ENCODE measurements at places on chromosomes 11 and 22.

DNA sequence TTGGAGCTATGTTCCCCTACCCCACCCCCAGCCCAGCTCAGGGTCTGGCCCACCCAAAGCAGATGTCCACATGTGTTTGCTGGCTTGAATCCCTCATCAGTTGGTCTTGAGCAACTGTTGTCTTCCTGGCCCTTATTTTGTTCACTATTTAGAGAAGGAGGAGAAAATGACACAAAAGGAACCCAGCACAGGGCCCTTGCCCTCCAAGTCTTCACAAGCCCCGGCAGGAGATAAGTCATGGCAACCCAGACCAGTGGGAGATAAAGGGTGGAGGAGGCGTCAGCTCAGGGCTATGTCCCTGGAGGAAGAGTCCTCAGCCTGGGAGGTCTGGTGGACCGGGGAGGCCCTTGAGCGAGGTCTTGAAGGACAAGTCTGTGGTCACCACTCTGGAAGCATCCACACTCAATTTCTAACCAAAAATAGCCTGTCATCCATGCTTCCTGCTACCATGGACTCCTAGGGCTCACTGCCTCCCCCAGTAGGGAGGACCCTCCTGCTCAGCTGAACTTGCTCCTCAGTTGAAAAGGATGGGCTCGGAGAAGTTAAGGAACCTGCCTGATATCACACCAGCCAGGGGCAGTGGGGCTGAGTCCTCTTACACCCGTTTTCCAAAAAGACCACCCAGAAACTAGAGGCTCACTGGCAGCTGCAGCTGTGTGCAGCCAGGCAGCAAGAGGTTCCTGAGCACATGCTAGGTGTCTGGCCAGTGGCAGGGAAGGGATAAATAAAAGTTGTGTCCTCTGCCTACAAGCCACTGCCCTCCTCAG lies 1.8 kb upstream of the RAB3IL1 start:
- no peak for DNase-seq

- DNase-seq: no peak
Measured at GRCh38 chr22:24330636-24331035, 60.0 kb downstream of the SPECC1L start.

DNA sequence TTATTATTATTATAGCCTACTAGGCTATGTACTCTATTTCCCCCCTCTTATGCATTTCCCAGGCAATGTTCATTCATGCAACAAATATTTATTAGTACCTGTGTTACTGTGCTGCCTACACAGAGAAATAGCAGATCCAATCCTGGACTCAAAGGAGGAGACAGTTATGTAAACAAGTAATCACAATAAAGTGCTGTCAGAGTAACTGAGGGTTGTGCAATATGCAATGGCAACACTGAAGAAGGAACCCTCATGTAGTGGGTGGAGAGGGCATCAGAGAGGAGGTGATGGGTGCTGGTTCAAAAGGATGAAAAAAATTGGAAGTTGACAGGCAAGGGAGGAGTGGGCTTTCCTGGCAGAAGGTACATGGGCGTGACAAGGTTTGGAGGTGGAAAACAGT lies 886 bp upstream of the P4HA3 start:
- DNase-seq: no peak

- DNase-seq: no peak
Measured at GRCh38 chr22:22720724-22721261, 76.4 kb downstream of the GGTLC2 start.

- no peak for DNase-seq
Measured at GRCh38 chr22:32842486-32842885, 41.0 kb downstream of the TIMP3 start.

DNA sequence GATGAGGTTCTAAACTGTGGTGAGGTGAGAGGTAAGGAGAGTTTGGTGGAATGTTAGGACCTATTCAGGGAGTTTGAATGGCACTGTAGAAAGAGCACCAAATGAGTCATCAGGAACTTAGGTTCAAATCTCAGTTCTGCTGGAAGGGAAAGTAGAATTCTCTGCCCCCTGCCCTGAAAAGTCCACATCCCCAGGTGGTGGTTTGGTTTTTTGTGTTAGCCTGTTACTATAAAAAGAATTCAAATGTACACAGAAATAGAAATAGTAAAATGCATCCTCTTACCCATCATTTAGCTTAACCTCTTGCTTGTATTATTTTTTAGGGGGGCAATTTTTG lies 20.2 kb downstream of the PPFIBP2 start:
- no peak for DNase-seq

DNA sequence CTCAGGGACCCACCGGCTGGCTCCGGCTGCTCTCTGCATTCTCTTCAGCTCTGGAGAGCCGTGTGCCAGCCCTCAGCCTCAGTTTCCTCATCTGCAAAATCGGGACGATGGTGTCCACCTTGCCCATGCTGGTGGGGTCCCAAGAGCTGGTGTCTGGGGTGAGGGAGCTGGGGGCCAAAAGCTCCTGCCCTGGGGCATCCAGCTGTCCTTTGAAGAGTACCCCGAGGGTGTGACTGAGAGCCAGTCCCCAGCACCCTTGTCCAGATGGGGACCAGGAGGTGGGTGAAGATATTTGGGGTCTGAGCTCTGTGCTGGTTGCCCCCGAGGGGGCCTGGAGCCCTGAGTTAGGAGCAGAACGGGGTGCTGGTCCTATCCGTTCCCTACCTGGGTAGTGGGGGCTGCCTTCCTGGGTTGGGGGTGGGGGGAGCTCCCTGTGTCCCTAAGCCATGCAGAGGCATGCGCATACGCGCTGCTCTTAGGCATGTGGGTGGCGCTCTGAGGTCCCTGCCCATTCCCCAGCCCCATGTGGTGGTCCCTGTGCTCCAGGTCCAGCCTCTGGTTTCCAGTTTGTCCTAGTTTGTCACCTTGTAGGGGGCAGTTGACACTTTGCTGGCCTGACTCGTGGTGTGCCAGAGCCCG lies 4.9 kb downstream of the LRP5 start:
- no peak for DNase-seq

DNA sequence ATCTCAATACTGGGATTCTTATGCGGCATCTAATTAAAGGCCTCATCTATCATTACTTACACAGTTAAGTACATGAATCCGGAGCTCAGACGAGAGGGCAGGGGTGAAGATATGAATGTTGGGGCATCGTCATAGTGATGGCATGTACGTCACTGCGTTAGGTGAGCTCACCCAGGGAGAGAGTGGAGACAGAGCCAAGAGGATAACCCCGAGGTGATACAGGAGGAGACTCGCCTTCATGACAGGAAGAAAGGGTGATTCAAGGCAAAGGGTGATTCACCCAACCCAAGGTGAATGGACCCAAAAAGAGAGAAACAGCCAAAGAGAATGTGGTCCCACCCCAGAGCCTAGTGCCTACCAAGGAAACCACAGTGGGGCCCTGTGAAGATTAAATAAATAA lies 132.9 kb upstream of the BLID start:
- no peak for DNase-seq

- DNase-seq: no peak
Measured at GRCh38 chr11:20963596-20963995, 294.2 kb downstream of the NELL1 start.

DNA sequence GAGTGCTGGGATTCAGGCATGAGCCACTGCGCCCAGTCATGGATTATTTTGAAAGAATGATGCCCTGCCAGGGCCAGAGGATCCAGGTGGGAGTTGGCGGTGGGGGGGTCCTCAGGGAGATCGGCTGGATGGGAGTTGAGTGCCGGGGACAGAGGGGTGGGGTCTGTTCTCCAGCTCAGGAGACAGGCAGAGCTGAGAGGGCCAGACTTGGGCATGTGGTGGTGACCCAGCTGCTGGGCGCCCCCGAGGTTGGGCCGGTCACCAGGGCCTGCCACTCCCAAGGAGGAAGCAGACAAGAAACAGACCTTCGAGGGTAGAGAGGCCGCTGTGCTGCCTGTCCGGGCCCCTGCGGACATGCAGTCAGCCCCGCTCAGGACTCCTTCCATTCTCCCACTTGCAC lies 11.8 kb upstream of the PRODH start:
- no peak for DNase-seq

DNA sequence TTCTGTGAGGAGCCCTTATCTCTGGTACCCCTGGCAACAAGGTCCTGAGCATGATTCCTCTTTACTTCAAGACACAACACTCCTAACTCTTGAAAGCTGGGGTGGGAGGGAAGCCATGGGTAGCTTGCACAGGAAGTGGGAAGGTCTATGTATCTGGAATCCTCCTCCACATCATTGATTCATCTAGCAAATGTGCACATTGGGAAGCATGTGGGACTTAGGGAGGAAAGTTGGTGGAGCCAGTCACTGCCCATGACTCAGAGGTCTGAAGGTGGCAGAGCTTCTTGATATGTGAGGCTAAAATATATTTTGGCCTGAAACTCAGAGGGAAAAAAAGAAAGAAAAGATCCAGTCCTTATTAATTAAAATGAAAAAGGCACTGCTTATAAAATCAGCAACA lies 1000.9 kb downstream of the DLG2 start:
- DNase-seq: no peak

DNA sequence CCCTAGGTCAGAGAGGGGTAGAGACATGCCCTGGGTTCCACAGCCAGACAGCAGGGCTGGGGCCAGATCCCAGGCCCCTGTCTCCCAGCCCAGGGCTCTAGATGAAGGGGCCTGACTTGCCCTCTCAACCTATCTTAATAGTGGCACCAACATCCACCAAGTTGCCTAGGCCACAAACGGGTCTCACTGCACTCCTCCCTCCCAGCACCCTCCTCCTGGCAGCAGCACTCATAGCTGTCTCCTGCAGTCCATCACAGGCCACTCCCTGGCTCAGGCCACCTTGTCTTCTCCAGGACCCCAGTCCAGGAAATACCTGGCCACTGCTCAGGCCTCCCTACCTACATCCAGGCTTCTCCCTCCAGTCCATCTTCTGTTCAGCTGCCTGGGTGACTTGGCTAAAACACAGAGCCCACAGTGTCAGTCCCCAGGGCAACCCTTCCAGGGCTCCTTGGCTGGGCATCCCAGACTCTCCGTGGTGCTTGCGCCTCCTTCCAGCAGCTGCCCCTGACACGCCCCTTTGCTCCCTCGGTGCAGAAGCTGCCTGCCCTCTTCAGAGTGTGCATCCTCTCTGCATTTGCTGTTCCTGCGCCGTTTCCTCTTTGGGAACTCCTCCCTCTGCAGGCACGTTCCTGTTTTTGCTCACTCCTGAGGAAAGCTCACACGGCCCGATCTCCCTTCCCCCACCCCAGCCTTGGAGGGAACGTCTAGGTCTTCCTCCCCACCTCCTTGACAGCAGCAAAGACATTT lies 40.5 kb downstream of the LRRC32 start:
- DNase-seq: no peak

- DNase-seq: no peak
Measured at GRCh38 chr11:118820412-118821357, 29.7 kb upstream of the DDX6 start.

DNA sequence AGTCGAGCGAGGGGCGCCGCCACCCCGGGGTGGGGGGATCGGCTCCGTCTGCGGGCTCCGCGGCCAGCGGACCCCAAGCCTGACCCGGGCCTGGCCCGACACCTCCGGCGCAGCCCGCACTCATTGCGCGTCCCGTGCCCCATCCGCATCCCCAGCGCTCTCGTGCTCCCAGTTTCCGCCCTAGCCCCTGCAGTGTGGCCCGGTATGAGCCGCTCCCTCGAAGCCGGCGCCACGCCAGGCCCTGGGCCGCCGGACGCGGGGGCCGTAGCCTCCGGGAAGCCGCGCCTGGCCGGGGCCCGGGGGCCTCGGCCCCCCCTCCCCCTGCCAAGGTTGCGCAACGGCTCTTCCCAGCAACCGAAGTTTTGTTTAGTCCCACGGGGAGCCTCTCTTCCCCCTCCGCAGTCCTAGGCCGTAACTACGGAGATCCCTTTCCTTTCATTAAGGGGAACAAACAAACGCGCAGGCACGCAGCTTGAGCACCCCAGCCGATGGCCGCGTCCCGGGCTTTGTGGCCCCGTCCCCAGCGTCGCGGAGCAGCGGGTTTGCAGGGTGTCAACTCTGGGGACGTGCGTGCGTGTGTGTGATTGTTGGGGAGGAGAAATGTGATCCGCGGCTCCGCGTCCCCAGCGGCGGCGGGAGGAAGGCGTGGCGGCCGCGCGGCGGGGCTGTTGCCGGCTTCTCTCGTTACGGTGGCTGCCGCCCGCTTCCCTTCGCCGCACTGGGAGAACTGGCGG lies 883 bp downstream of the HIPK3 start:
- DNase-seq: peak; percentile 39

DNA sequence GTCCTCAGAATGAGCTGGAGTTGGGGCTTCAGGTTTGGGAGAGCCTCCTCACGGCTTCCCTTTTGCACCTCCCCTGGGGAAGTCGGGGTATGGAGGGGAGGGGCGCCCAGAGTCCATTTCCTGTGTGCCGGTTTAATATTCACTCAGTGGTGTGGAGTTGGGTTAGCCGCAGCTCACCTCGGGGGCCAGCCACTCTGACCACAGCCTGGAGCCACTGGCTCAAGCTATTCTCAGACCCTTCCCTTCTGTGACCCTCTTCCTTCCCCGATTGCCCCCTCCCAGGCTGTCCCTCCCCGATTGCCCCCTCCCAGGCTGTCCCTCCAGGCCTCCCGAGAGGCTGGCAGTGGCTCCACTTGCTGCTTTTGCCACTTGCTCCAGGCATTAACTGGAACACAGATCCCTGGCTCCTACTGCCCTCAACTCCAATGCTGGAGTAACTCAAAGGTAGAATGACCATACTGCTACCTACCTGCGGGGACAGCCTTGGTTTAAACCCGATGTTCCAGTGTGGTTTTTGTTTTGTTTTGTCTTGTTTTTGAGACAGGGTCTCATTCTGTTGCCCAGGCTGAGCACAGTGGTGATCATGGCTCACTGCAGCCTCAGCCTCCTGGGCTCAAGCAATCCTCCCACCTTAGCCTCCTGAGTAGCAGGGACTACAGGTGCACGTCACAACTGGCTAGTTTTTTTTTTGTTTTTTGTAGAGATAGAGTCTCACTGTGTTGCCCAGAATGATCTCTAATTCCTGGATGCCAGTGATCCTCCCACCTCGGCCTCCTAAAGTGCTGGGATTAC lies 29.3 kb downstream of the RPUSD4 start:
- no peak for DNase-seq

- no peak for DNase-seq
Measured at GRCh38 chr11:75893251-75893650, 78.2 kb downstream of the UVRAG start.

- no peak for DNase-seq
Measured at GRCh38 chr11:13972043-13972910, 9.8 kb downstream of the SPON1 start.

DNA sequence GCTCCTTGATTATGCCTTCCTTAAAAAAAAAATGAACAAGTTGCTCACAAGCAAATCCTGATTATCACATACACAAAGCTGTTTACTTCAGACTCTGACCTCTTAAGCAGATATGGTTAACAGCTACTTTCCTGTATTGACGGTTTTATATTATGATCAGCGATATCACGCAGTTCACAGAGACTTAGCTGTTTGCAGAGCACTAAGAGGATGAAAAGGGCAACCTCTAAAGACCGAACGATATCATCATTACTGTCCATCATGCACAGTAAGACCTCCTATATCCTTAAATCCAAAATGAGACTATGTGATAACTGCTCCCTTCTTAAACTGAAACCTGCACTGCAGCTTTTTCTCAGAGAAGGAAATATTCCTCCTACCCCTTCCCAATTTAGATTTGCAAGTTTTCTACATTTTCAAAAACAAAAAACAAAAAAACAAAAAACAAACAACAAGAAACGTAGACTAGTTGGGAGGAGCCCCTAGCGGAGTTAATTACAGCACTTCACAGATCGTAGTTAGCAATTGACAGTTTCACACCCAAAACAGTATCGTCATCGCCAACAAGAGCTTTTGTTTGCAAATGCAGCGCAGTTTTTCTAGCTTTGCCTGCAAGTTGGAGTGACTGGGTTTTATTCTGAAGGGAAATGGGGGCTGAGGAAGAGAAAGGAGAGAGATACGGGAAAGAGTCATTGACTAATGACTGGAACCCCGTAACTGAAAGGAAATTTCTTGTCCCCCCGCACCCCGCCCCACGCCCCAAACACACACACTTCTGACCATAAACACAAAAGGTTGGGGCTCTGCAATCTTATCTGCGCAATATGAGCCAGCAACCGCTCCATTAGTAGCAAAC lies 1.2 kb downstream of the DDX6 start:
- DNase-seq: peak; percentile 8

Data from stimulated activated CD8-positive, alpha-beta memory T cell treated with anti-CD3 and anti-CD28 coated beads, Interleukin-2, amount 100 ng/mL, for 1 hour (primary cell).